ENCODE measurements at places on chromosomes 11 and 22.

- no peak for DNase-seq
Measured at GRCh38 chr11:82747471-82747870, 13.8 kb upstream of the FAM181B start.

DNA sequence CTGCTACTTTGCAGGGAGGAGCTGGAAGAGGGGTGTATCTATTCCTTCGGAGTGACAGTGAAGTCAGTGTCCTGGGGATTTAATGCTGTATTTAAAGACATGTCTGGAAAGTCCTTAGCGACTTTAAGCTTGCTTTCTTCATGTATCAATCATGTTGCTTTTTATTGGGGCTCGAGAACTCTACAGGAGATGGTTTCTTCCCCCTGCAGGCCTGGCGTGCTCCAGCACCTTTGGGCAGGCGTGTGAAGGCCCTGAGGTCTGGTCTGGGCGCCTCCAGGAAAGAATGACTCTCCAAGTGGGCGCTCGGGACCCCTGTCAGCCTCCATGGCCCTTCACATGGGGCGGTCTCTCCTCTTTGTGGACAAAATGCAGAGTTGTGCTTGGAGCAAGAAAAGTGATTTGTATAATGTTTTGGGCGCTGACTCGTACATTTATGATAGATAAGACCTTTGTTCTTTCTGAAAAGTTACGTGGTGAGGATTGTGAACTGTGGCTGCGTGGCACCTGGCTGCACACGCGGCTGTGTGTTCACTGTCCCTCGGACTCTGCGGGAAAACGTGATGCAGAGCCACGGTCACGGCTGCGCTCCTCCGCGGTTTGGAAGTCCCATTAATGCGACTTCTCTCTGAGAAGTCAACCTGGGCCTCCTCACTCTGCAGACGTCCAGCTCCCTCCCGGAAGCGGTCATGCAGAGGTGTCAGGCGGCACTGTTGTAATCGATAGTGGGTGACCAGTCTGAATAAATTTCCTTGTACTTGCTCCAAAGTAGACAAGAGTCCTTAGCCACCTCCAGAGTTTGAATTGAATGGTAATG is 282.5 kb downstream of the TBC1D22A start:
- no peak for DNase-seq

DNA sequence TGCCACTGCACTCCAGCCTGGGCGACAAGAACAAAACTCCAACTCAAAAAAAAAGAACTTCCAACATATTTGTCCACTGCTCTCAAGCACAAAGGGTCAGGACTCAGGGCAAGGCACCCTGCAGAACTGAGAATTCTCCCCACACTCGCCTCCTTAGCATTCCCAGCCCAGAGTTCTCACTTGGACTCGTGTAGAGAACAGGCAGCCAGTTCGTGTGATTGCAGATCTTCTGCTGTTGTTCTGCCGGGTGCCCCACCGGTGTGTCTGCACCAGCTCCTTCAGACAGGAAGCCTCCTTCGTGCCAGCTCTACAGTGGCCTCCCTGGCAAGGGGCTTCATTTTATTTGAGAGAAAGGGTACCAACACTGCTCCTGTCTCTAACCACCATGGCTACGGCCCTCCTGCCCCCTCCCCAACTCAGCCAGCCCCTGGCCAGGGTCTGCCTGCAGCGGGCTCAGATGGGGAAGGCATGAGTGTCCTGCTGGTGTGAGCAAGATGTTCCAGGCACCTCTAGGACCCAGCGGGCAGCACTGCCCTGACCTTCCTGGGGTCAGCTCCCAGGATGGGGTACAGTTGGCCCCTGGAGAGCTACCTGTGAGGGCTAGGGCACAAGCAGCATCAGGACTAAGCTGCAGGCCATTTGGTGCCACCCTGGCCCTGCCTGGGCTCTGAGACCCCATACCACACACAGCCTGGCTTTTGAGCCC is 19.5 kb upstream of the SCGB1A1 start:
- DNase-seq, result no peak

DNA sequence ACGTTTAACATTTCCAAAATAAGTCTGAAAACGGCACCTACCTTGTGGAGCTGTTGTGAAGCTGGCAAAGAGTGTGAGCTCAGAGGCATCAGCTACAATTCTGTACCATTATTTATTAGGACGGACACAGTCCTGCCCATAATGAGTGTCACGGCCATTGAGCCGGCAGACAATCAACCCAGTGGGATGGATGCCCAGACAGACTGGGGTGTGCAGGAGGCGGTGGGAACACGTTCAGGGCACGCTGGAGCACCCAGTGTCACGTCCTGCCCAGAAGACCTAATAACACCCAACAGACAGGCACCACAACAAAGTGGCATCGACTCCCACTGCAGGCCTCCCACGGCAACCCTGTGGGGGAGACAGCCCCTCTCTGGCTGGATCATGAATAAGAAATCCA is 34.5 kb downstream of the TPST2 start:
- DNase-seq, result no peak

DNA sequence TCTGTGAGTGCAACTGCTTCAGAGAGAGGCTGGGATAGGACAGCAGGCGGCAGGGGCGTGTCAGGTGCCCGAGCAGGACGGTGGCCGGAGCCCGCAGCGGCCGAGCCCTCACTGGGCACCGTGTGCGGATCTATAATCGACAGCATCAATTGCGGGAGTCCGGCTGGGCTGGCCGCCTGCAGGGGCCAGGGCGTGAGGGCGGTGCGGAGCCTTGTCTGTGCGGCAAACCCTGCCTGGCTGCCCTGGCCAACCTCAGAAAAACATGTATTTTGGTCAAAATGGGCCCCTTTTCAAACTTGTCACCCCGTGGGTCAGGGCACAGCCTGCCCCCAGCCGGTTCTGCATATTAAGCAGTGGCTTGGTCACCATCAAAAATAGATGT is 91.3 kb upstream of the KCNQ1OT1 start:
- DNase-seq, result no peak

GRCh38 chr11:61056571-61056970 is 45.7 kb upstream of the CD5 start:
- no peak for DNase-seq

DNA sequence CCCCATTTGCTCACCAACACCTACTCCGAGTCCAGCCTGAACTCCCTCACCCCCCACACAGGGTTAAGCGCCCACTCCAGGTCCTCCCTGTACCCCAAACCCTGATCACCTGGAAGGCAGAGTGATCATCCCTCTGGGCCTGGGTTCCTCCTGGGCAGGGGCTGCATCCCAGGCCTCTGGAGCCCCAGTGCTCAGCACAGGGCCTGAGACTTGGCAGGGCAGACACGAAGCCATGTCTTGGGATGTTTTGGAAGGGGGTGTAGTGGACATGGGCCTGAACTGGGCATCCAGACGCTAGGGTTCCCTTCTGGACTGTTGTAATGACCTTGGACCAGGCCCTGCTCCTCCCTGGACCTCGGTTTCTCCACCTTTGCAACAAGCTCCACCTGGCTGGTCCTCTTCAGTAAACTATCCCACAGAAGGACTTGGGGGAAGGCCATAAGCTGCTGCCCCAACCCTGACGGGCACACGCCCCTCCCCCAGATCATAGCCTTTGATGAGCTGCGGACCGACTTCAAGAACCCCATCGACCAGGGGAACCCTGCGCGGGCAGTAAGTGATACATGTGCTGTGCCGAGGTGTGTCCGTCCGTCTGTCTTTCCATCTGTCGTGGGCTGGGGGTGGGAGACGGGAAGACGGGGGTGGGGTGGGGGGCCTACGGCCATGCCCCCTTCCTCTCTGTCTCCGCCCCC is 3.9 kb downstream of the CNIH2 start:
- no peak for DNase-seq

DNA sequence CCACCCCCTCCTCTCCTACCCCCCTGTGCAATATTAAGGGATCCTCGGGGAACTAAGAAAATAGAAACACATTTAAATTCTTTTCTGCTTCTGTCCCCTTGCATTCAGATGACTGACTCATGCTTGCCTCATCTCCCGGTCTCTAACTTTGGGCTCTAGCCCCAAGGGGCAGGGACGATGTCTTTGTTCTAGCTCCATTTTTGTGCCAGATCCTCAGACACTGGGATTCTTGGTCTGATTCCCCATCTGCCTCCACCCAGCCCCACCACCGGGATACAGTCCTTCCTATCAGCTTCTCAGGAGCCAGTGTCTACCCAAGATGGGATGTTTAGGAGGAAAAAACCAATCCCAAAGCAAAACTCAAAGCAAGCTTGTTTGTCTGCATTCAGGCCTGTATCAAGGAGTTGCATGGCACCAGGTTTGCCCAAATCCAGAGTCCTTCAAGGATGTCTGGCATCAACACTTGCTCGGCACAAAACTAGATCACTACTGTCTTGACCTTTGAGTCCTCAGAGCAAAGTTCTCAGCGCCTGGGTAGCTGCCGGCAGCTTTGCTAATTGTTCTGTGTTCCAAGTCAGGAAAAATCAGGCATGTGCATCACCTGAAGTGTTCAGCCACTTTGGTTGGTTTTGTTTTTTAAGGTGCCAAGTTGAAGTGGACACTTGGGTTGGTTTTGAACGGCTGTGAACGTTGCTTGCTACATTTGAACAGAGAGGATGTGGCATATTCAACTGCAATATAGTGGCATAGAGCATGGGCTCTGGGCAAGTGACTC is 212.8 kb downstream of the DSCAML1 start:
- no peak for DNase-seq

- DNase-seq, result no peak
Measured at GRCh38 chr22:33350491-33350890, 292.3 kb upstream of the SYN3 start.

DNA sequence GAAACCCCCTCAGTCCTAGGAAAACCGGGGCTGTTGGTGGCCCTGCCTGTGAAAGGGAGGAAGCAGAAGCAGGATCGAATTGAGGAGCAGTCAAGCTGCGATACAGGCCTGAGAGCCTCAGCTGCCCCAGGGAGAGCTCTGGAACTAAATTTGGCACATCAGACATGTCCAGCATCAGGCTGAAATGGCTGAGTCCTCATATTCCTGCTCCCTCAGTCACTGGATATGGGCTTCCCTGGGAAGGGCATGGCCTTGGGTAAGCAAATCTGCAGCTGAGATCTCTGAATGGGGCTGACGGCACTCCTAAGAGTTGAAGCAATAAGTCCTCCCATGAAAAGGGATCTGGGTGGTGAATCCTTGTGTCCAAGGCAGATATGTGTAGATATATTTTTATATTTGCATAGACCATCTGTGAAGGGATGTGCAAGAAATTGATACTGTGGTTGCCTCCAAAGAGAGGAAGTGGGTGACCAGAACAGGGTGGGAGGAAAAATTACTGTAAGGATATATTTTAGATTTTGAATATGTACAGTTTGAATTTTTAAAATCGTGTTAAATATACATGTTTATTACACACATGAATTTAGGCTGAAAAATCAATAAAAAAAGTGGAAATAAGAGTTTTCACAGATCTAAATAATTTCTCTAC is 45.5 kb downstream of the APIP start:
- DNase-seq, result no peak

DNA sequence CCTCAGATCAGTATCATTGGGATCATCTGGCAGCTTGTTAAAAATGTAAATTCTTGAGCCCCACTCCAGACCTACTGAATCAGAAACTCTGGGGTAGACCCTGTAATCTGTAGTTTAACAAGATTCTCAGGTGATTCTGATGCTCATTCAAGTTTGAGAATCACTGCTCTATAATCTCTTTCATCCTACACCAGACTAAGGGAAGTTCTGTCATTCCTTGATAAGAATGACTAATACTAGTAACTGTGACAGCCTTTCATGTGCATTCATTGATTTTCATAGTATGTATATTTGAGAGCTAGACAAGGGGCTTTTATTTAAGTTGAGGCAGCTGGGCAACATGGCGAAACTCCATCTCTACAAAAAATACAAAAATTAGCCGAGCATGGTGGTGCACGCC is 30.0 kb downstream of the NAT10 start:
- no peak for DNase-seq

DNA sequence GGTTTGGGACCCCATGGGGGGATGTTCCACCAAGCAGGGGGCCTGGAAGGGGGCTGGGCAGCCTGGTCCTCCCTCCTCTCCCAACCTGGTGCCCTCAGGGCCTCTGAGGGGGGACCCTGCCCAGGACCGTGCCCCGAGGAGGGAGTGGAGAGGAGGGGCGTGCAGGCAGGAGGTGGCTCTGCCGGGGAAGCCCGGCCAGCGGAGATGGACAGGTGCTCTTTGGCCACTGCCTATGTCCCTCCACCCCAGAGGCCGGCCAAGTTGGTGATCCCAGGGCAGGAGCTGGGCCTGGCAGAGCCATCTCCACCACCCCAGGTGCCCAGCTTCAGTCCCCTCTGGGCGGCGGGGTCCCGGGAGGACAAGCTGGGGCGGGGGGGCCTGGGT is 2.4 kb downstream of the MUC2 start:
- no peak for DNase-seq

GRCh38 chr22:32785321-32786026 is 16.0 kb upstream of the TIMP3 start:
- DNase-seq, result no peak

- no peak for DNase-seq
Measured at GRCh38 chr22:39429916-39430575, 26.8 kb upstream of the MGAT3 start.

DNA sequence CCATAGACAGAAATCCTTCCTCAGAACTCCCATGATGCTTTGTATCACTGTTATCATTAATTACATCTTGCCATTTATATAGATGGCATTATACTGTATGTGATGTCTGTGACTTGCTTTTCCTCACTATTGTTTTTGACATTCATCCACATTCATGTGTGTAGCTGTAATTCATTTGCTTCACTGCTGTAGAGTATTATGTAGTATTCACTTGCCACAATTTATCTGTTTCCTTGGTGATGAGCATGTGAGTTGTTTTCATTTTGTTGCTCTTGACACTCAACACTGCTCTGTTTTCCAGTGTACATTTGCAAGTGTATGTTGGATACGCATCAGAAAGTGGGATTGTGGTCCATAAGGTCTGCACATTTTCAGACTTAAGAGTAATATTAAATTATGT is 328.6 kb upstream of the C11orf87 start:
- DNase-seq, result no peak

GRCh38 chr11:129117595-129118350 is 74.4 kb downstream of the ARHGAP32 start:
- no peak for DNase-seq

DNA sequence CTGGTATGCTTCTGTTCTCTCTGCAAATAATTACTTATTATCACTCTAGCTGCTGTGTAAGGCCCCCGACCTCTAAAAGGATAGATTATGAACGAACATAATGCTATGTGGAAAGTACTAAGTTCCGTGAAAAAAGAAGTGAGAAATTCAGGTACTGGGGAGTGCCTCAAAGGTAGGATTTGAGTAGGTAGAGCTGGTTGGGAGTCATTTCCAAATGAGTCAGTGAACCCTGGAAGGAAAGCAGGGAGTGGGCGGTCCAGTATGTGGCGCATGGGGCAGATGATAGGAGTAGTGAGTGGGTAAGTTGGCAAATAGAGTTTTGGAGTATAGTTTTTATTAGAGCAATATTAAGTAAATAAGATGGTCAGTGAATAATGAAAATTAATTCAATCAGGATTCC is 2.4 kb downstream of the ZC3H12C start:
- DNase-seq, result no peak

Data from stimulated activated CD8-positive, alpha-beta memory T cell treated with anti-CD3 and anti-CD28 coated beads, Interleukin-4, amount 100 ng/mL, for 1 hour (primary cell).